ENCODE measurements at places on chromosomes 13 and 19.

- no peak for DNase-seq
Observed at GRCh38 chr19:45646345-45646698, 7.1 kb upstream of the EML2 start.

DNA sequence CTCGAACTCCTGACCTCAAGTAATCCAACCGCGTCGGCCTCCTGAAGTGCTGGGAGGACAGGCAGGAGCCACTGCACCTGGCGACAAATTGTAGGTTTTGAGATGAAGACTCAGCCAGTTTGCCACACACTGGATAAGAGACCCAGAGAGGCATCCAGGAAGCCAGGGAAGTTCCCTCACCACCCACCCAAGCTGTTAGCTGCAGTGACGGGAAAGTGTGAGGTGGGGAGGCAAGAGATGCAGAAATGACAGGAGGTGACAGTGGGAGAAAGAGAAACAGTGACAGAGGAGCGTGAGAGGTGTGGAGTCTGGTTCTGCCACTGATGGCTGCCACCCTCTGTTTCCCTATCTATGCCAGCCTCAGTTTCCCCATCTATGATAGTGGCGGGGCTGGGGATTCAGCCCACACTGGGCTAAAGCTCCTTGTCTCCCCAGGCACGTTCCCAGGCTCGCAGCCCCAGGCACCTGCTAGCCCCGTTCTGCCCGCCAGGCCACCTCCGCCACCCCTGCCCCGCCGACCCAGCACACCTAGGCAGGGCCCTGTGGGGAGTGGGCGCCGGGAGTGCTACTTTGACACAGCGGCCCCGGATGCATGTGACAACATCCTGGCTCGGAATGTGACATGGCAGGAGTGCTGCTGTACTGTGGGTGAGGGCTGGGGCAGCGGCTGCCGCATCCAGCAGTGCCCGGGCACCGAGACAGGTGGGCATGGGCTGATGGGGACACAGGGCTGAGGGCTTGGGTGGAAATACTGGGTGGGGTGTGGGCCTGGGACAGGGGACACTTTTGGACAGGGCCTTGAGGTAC, 21.0 kb downstream of the LTBP4 start:
- no peak for DNase-seq

DNA sequence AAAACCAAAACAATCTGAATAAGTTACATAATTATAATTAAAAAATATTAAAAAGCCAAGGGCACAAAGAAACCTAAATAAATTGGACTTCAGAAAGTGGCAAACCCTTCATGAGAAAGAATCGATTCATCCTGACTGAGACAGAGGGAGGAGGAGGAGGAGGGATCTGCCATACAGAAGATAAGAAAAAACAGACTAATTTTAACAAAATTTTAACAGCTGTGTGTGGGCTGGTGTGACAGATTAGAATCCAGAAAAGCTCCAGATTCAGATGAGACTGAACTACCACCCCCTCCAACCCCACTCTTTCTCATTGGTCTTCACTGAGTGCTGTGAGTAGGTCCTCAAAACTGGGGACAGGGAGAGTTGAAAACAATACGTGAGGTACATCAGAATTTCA, 111.5 kb upstream of the HTR2A start:
- no peak for DNase-seq

DNA sequence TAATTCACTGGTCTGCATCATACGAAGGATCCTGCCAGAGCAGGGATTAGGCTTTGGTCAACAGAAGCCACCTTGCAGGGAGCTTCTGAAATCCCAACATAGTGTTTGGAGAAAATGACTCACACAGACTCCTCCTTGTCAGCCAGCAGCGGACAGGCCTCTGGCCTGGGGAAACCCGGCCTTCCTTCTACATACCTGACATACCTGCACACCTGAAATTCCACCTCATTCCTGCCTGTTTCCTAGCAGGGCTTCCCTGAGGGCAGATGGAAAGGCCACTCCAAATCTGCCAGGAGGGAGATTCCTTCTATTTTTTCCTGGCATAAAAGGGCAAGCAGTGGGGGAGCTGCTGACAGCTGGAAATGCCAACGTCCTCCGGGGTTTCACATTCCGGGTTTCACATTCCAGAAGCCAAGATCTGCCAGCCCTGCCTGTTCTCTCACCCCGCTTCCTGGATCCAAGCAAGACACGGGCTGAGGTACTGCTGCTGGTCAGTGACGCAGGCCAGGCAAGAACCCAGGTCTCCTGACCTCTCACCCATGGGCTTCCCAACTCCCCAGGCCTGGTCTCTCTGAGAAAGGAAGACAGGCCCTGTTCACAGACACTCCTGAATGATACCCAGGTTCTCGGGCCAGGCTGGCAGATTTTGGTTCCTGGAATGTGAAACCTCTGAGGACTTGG, 18.2 kb upstream of the IGFL1 start:
- no peak for DNase-seq

GRCh38 chr13:53250977-53251376, 222.4 kb downstream of the OLFM4 start:
- no peak for DNase-seq

DNA sequence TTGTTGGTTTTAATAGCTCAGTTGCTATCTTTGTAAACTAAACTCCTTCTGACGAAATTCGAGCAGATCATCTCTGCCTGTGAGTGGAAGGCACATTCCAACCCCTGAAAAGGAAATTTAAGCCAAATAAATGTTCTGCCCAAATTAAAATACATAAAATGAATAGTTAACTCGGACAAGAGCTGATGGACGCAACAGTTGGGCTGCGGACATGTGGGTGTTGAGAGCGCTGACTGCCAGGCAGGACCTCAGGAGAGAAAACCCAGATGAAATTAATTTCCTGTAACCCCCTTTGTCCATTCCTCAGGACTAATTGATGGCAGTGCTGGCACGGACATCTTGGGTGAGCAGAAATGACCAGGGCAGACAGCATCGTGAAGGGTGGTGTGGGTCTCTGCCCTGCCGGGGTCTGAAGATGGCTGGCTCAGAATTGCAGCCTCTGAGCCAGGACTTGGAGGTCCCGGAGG, 86.5 kb downstream of the TSHZ3 start:
- DNase-seq, result no peak

DNA sequence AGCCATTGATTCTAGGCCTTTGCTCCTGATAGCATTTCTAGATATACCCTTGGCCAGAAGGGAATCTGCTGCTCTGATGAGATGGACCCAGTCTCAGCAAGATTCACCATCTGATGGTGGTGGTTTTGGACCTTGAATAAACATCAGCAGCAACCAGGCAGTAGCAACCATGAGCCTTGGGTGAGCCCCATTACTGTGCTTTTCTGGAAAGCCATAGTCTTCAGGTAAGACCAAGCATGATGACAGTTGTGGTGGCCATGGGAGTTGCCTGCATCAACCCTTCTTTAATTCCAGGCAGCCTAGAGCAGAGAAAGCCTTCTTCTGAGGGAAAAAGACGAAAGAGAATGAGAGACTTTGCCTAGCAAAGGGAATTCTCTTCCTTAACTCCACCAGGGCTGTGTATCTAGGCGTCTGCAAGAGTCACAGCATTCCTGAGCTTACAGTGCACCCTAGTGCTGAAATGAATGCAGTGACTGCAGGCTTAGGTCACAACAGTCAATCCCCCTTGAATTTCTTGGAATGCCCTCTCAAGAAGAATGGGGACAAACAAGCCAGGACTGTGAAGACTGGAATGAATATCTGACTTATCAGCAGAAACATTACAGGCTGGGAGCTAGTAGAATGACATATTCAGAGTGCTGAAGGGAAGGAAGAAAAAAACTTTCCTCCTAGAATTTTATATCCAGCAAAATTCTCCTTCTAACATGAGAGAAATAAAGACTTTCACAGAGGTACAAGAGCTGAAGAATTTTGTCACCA, 942.4 kb upstream of the PCDH20 start:
- DNase-seq, result no peak

DNA sequence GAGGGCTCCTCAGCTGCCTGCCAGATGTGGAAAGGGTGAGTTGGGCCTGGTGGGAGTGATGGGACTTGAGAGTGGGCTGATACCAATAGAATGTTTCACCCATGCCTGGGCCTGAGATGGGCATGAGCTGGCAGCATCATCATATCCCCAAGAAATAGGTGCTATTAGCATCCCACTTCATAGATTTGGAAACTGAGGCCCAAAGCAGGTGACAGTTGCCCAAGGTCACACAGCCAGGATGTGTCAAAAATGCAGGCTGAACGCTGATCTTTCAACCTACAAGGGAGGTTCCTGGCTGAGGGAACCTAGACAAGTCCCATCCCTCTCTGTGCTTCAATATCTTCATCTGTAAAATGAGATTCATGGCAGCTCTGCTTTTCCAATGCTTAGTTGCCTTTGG, 4.6 kb downstream of the SYDE1 start:
- no peak for DNase-seq

GRCh38 chr19:33150852-33151518, 19.1 kb downstream of the WDR88 start:
- no peak for DNase-seq

DNA sequence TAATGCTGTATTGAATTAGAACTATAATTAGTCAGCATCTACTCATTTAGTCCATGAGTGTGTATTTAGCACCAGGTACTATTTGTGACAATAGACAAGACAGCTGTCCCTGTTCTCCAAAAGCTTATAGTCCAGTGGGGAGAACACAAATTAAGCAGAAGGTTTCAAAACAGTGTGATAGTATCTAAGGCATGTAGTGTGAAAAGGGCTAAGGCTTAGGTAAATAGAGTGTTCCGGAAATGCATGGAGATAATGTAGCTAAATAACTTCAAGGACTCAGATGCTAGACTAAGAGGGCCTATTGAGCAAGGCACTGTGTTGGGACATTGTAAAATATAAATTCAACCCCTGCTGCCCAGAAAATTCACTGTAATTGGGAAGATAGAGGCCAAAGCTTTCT, 144.1 kb upstream of the MIR17HG start:
- no peak for DNase-seq

DNA sequence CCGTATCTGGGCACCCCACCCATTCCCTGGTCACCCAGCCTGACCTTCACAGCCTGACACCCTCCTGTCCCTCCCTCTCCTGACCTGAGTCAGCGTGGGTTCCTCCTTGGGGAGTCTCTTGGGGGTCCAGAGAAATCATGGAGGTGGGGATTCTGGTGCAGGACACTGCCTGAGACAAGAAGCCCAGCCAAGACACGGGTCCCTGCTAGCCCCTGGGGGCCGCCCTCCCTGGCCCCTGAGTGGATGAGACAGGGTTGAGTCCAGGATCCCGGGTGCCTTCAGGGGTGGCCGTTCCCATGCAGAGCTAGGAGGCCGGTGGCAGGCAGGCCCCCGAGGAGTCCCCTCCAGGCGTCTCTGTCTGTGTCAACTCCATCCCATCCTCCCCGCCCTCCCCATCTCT, 1.6 kb downstream of the MAP2K7 start:
- no peak for DNase-seq

- DNase-seq, result no peak
Observed at GRCh38 chr13:45718063-45718462, 15.9 kb downstream of the CBY2 start.

DNA sequence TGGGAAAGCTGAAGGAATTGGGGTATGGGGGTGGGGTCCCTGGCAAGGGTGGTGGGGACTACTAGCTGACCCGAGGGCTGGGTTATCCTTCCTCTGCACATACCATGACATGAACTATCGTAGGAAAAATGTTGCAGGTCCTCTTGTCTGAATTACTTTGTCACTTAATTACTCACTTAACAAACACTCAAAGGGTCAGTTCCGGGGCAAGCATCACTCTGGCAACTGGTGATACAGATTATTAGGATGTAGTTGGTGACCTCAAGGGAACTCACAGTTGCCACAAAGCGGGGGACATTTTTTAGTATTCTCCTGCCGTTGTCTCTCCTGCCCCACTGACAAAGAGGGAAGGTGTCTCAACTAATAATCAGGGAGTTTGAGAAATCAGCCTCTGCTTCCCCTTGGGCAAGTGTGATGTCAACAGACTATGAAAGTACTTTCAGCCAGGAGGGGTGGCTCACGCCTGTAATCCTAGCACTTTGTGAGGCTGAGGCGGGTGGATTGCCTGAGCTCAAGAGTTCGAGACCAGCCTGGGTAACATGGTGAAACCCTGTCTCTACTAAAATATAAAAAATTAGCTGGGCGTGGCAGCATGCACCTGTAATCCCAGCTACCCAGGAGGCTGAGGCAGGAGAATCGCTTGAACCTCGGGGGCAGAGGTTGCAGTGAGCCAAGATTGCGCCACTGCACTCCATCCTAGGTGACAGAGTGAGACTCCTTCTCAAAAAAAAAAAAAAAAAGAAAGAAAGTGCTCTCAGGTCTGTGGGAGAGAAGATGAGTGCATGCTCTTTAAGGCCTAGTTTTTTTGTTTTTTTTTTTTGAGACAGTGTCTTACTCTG, 10.3 kb downstream of the DNAJB1 start:
- no peak for DNase-seq

DNA sequence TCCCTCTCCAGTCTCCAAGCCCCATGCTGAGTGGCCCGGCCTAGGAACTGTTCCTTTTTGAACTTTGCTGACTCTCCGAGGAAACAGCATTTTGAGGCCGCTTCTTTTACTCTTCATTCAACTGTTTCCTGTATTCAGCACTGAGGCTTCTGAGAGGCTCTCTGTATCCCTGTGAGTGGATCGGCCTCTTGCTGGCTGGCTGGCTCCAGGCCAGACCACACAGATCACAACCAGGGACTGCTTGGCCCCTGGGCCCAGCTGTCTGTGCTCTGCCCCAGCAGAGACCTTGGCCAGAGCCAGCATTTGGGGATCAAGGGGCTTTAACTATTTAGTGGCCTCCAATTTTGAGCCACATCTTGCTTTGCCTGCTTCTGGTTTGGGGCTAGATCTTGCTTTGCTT, 75.6 kb upstream of the KL start:
- no peak for DNase-seq

GRCh38 chr19:35354898-35355297, 3.4 kb upstream of the FFAR3 start:
- no peak for DNase-seq

DNA sequence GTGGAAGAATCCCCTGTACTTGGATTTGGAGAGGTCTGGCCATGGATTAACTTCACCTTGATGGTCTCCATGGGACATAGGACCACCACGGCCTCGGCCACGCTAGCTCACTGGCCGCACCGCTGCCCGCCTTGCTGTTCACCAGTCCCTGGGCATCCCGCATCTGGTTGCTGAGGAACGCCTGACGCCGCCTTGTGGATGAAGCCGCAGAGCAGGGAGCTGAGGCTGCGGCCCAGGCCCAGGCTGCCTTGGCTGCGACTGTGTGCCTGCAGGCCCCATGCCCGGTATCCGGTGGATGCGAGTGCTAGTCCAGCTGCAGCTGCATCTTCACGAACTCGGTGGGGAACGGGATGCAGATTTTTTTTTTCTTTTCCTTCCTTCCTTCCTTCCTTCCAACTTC, 1407.1 kb downstream of the UQCRFS1 start:
- no peak for DNase-seq
